ENCODE measurements at places on chromosomes 4 and X.

DNA sequence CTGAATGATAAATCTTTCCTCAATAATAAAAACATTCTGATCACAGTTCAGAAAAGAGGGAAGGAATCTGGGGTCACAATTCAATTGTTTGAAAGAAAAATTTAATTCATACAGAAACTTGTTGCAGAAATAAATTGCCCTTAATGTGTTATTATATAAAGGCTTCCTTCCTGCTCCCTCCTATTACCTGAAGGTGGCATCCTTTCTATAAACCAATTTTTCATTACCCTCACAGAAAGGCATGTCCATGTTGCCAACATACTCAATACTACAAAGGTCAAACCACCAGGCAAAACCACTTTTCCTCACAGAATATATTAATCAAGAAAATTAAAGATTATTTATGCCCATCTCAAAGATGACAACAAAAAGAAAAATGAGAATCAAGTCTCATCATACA lies 194.3 kb upstream of the CT83 start:
- no peak for DNase-seq

GRCh38 chr4:168707205-168707604 lies 210.4 kb downstream of the PALLD start:
- no peak for DNase-seq

DNA sequence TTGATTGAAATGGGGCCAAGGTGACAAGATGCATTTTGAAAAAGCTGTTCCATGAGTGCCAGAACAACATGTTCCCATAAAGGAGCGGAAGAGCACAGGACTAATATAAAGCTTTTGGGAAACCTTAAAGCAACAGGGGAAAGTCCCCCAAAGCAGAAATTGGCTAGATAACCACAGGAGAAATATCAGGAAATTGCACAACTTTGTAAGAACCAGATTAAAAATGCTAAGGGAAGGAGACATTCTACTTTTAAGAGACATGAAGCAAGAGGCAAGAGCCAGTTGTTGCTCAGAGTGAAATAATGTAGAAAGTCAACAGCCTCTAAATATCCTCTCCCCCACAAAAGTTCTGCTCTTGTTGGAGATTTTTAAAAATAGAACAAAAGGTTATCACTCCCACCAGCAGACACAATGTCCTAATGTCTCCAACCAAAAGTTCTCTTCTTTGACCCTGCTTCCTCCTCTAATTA lies 85.2 kb upstream of the LNX1 start:
- no peak for DNase-seq

- no peak for DNase-seq
Measured at GRCh38 chr4:41209187-41209586, 5.2 kb downstream of the APBB2 start.

GRCh38 chr4:66331761-66332160 lies 661.5 kb upstream of the EPHA5 start:
- DNase-seq, result no peak

DNA sequence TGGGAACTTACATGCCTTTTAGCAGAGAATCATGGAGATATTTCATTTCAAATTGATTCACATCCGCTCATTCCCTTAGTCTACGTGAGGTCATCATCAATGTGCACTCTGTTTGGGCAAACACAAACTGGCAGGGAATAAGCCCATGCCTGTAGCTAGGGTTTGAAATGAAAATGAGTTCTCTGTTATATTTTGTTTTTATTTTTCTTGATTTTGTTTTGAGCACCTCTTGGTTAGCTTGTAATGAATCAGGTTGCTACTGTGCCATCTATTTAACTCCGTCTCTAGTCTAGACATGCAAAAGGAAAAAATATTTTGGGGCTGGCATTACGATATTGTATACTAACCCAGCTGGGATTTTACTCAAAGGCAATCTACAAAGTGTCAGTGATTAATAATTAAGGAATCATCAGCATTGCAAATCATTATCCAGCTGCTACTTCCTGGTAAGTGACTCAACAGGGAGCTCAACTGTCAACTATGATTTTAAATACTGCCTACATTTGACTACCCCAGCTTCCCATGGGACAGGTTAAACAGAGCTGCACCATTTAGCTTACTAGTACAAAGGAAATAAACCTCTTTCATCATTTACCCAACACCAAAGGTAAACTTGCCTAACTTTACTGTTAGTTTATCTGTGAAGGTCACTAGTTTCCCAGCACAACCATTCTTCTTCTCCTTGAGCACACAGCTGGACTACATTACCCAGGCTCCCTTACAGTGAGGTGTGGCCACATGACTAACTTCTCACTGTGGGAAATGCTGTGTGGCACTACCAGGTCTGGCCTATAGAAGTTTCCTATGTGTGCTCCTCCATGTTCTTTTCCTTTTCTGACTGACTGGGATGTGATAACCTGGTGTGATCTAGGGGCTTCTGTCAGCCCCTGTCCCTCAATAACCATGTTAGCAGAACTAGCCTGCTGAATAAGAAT lies 21.2 kb upstream of the TRPC5OS start:
- no peak for DNase-seq

DNA sequence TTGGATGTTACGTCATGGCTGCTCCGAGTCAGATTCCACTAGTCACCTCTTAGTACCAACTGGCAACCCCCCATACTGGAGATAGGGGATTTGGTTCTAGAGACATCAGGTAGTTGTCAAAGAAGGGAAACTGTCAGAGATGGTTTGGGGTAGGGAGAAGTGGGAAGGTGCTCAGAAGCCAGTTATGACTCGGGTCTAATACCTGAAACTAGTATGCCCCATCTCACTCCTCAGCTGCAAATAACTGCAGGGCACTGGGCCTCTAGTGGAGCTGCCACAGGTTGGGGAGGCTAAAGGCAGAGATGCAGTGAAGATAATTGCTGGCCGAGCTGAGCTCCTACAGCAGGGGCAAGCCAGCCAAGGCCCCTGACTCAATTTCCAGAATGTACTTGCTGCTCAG lies 30.0 kb downstream of the OTUD6A start:
- DNase-seq, result no peak

GRCh38 chr4:174629265-174629664 lies 107.0 kb upstream of the HPGD start:
- no peak for DNase-seq

DNA sequence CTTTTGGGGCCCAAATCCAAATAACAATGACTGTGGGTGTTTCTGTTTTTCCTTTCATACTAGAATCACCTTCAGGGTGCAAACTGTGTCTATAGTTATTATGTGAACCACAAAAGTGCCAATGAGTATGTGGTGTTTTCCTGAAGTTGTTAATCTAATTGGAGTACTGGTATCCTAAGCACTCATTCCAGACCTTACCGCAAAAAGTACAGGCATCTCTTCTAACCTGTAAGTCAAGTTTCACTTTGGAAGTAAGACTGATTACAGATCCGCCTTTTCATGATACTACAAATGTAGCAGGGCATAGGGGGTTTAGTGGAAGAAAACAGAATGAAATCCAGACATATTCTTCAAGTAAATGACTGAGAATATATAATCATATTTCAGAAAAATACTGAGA lies 16.1 kb downstream of the COQ2 start:
- DNase-seq, result no peak

DNA sequence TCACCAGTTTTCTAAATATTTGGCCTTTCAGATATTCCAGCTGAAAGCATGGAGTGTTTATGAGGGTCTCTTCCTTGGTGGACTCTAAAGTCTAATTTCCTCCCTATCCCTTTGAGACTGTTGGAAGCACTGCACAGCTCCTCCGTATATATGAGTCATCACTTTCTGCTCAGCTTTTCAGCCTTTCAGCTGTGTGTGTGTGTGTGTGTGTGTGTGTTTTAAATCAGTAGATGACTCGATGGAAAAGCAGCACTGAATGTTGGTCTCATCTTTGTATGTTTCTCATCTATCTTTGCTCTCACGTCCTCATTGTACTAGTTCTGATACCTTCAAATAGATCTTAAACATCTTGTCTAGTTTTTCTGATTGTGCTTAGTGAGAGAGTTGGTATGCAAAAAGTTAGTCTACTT lies 81.6 kb downstream of the ZFX start:
- no peak for DNase-seq

DNA sequence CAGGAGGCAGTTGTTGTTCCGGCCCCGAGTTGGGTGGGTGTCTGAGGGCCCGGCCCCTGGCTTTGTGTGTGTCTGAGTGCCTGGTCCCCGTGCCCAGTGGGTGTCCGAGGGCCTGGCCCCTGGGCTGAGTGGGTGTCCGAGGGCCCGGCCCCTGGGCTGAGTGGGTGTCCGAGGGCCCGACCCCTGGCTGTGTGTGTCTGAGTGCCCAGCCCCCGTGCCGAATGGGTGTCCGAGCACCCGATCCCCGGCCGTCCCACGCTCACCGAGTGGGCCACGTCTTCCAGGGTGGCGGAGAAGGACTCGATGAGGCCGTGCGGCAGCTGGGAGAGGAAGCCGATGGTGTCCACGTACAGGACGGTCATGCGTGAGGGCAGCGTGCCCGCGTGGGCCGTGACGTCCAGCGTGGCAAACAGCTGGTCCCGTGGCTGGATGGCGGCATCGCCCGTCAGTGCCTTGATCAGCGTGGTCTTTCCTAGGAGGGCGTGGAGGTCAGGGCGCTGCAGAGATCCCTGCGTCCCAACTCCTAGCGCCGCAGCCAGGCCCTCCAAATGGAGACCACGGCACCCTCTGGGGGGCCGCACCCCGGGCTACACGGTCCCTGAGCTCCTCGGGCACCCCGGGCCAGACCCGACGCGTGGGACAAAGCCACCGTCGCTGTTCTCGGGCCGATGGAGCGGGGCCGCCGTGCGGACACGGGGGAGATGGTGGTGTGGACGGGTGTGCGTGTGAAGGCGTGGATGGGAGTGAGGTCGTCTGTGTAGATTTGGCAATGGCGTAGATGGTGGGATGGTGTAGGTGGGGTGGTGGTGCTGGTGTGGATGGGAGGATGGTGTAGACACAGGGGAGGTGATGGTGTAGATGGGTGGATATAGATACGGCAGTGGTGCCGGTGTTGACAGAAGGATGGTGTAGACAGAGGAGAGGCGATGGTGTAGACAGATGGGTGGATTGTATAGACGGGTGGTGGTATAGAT lies 7.2 kb downstream of the GTPBP6 start:
- no peak for DNase-seq

DNA sequence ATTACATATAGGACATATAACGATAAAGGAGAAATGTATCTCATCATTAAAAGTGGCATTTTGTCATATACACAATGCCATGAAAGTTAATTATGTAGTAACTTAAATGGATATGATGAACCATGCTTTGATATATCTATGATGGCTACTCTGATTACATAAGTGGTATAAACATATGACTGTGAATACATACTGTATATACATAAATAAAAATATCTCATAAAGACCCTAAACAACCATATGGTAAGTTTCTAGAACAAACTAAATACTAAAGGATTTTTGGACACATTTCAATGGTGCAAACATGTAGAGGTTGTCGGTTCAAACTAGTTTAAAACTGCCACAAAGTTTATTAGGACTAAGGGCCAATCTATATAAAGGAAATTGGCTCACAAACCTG lies 849.6 kb upstream of the INTU start:
- no peak for DNase-seq

DNA sequence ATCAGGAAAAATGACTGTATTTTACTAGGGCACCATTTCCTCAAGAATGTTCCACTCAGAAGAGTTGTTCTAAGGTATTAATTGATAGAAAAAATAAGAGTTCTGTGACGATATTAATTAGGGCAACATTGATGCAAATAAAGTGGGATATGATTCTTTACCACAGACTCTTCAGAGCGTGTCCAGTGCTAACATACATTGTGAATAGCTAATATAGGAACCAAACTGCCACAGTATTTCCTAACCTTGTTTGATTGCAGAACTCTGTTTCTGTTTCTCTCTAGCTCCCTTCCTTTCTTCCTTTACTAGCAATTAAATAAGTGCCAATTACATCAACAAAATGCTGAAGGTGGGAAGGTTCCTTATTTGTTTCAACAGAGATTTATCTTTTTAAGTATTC lies 154.1 kb upstream of the CPEB2 start:
- DNase-seq, result no peak

GRCh38 chrX:138745196-138745595 lies 33.7 kb upstream of the FGF13 start:
- no peak for DNase-seq

GRCh38 chr4:172344308-172344938 lies 531.2 kb downstream of the GALNTL6 start:
- DNase-seq, result no peak

DNA sequence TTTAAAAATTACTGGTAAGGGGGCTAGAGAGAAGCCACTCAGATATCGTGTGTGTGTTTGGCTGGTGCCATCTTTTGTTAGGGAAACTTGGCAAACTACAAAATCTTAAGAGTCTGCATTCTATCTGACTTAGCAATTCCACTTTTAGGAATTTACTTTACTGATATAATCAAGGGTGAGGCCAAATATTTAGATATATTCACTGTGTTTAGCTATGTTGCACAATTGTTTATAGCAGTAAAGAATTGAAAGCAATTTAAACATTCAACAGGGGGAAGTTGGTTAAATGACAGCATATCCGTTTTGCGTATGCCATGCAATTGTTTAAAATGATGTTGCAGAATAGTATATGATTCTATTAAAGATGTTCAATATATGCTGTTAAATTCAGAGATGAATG lies 6.4 kb upstream of the HERC3 start:
- no peak for DNase-seq

- no peak for DNase-seq
Measured at GRCh38 chrX:119647089-119647488, 40.9 kb upstream of the NKRF start.

GRCh38 chr4:136863756-136864155 lies 668.5 kb downstream of the PCDH18 start:
- no peak for DNase-seq

GRCh38 chr4:100289530-100289888 lies 99.2 kb upstream of the DDIT4L start:
- no peak for DNase-seq

GRCh38 chr4:54101190-54102041 lies 1.5 kb downstream of the GSX2 start:
- no peak for DNase-seq

GRCh38 chr4:95857761-95858160 lies 17.9 kb downstream of the PDHA2 start:
- DNase-seq, result no peak

GRCh38 chr4:98939892-98940298 lies 11.0 kb upstream of the EIF4E start:
- DNase-seq, result no peak

GRCh38 chr4:95095348-95095974 lies 337.7 kb downstream of the BMPR1B start:
- no peak for DNase-seq

- no peak for DNase-seq
Measured at GRCh38 chr4:70269674-70270073, 27.3 kb downstream of the CSN3 start.

- no peak for DNase-seq
Measured at GRCh38 chrX:51860679-51861078, 32.7 kb upstream of the MAGED1 start.

Measured in activated naive CD4-positive, alpha-beta T cell treated with anti-CD3 and anti-CD28 coated beads, Interleukin-2, amount 50 U/mL, for 16 hours (primary cell).